ENCODE measurements at places on chromosomes 16 and 17.

- no peak for DNase-seq
Observed at GRCh38 chr17:18997650-18998196, 6.8 kb downstream of the FAM83G start.

DNA sequence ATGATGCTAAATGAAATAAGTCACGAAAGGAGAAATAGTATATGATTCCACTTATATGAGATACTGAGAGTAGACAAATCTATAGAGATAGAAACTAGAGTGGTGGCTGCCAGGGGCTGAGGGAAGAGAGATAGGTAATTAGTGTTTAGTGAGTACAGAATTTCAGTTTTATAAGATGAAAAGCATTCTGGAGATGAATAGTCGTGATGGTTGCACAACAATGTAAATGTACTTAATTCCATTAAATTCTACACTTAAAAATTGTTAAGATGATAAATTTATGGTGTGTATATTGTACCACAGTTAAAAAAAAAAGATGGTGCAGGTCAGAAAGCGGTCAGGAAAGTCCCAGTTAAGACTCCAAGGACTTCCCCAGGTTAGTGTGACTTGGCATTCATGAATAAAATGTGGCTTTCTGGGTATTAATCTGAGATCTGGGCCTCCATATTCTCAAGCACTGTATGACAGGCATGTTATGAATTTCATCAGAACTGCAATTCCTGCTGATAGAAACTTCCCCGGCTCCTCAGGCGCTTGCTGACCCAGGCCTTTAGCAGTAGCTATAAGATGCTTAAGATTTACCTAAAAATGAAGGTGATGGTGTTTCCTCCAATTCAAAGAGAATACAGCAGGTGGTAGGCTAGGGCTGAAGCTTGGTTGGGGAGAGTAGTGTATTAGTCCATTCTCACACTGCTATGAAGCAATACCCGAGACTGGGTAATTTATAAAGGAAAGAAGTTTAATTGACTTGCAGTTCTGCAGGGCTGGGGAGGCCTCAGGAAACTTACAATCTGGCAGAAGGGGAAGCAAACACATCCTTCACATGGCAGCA, 115.3 kb upstream of the SOX9 start:
- DNase-seq: no peak

GRCh38 chr17:19288453-19288852, 51.3 kb downstream of the EPN2 start:
- DNase-seq: no peak

- no peak for DNase-seq
Observed at GRCh38 chr16:53097190-53097589, 42.4 kb downstream of the CHD9 start.

- no peak for DNase-seq
Observed at GRCh38 chr17:67225316-67225715, 19.7 kb downstream of the HELZ start.

- no peak for DNase-seq
Observed at GRCh38 chr17:59899099-59899498, 6.2 kb downstream of the RPS6KB1 start.

DNA sequence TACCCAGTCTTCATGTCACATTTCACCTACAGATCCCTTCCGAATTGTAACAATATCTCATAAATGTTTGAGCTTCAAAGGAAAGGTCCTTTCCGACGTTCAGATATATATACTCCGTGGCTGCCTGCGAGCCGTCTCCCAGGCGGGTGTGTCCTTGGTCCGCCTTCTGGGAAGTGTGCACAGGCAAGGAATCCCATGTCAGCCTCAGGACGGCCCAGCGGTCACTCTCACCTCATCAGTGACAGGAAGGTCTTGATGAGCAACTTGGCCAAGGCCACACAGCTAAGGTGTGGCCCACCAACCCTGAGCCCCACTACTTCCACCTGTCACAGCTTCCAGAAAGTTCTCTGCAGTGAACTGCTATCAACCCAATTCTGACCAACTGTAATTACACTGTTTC, 4.3 kb downstream of the LMF1 start:
- DNase-seq: no peak

GRCh38 chr17:33689725-33690124, 396.6 kb upstream of the ASIC2 start:
- DNase-seq: no peak

DNA sequence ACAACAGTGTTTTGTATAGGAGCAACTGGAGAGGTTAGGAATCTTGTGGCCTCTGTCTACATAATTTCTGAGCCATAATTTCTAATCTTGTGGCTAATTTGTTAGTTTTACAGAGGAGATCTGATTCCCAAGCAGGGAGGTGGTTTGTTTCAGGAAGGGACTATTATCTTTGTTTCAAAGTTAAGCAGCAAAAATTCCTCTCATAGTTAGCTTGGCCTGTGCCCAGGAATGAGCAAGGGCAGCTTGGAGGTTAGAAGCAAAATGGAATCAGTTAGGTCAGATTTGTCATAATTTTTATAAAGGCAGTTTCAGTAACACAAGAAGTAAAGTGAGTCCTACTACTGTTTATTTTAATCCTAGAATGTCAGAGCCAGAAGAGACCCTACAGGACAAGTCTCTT, 2.0 kb upstream of the RDM1 start:
- no peak for DNase-seq

GRCh38 chr17:15930426-15930825, 14.5 kb upstream of the ADORA2B start:
- no peak for DNase-seq

DNA sequence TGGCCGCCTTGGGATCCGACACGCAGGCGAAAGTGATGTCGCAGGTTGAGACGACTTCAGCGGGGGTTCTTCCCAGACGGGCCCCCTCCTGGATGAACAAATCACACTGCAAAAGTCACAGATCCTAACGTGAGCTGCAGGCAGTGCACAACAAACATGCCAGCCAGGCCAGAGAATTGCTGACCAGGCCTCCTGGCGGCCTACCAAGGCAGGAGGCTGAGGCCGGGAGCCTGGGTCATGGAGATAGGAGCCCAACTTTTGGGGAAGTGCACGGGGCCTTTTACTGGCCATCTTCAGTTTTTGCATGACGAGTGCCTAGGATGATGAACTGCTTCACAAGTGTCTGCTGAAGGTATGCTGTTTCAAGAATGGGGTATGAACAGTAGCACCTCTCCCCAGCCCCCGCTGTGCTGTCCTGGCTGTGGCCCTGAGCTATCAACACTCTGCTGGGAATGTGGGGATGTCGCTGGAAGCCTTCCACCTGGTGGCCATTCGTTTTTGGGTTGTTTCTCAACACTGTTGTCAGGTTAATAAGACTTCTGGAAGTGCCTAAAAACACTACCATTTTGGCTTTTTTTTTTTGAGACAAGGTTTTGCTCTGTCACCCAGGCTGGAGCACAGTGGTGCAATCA, 12.2 kb upstream of the ROGDI start:
- no peak for DNase-seq

DNA sequence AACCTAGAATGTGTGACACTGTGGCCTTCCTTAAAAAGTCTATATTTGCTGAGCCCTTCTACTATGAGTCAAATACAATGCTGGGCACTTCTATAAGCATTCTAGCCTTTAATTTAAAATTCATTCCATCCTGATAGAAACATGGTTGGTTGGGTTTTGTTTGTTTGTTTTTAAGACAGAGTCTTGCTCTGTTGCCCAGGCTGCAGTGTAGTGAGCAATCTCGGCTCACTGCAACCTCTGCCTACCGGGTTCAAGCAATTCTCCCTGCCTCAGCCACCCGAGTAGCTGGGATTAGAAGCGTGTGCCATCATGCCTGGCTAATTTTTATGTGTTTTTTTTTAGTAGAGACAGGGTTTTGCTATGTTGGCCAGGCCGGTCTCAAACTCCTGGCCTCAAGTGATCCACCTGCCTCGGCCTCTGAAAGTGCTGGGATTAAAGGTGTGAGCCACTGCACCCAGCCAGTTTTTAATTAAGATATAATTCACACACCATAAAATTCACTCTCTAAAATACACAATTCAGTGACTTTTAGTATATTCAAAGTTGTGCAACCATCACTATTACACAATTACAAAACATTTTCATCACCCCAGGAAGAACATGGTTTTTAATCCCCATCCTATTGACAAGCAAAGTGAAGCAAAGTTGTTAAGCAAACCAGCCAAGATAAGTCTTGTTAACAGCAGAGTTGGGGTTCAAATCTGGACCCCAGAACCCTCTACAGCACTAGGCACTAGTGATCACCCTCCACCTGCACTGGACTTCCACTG, 42.8 kb downstream of the CMTM4 start:
- no peak for DNase-seq

DNA sequence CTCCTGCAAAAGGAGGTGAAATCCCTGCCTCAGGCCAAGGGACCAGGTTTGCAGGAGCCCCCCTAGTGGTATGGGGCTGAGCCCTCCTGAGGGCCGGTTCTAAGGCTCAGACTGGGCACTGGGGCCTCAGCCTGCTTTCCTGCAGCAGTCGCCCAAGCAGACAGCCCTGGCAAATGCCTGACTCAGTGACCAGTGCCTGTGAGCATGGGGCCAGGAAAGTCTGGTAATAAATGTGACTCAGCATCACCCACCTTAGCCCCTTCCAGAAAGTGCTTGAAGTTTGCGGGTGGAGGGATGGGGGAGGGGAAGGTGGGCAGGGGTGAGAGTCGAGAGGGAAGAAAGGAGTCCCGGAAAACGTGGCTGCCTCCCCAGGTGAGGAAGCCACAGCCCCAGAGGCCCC, 2.1 kb downstream of the MC1R start:
- DNase-seq: peak; percentile 43

- DNase-seq: no peak
Observed at GRCh38 chr17:68257934-68258333, 10.1 kb downstream of the AMZ2 start.

- no peak for DNase-seq
Observed at GRCh38 chr16:48008011-48008525, 147.7 kb downstream of the ABCC12 start.

GRCh38 chr17:57356153-57356718, 99.9 kb downstream of the MSI2 start:
- DNase-seq: no peak

- peak; percentile 77 for DNase-seq
Observed at GRCh38 chr16:56356276-56357240, 68.8 kb downstream of the AMFR start.

DNA sequence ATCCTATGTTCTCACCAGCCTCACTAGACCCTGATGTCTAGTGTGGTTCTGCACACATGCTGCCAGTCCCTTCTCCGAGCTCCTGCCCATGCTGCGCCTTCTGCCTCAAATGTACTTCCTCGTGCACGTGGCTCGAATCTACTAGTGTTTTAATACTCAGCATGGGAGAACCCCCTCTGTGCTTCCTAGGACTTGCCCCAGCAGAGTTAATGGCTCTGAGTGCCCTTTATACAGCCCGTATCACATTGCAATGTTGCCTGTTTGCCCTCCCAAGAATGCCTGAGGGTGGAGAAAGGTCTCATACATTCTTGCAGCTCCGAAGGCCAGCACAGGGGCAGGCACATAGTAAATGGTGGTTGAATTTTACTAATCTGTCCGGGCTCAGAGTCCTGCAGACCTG, 190.8 kb upstream of the NLRP1 start:
- DNase-seq: no peak

- DNase-seq: no peak
Observed at GRCh38 chr17:75386430-75386829, 19.0 kb downstream of the GRB2 start.

GRCh38 chr16:55530316-55530856, 21.5 kb downstream of the LPCAT2 start:
- no peak for DNase-seq

DNA sequence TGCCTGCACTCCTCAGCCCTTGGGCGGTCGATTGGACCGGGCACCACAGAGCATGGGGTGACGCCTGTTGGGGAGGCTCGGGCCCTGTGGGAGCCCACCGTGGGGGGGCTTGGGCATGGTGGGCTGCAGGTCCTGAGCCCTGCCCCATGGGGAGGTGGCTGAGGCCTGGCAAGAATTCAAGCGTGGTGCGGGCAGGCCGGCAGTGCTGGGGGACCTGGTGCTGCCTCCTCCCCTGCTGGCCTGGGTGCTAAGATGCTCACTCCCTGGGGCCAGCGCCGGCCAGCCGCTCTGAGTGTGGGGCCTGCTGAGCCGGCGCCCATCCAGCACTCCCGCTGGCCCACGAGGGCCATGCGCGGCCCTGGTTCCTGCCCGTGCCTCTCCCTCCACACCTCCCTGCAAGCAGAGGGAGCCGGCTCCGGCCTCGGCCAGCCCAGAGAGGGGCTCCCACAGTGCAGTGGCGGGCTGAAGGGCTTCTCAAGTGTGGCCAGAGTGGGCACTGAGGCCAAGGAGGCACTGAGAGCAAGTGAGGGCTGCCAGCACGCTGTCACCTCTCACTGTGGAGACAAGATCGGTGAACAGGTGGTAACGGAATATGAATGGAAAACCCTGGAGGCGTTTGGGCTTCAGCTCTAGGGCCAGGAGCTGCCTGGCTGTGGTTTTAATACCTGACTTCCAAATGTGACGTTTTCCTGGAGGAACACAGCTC, 28.5 kb downstream of the ST6GALNAC1 start:
- DNase-seq: no peak

DNA sequence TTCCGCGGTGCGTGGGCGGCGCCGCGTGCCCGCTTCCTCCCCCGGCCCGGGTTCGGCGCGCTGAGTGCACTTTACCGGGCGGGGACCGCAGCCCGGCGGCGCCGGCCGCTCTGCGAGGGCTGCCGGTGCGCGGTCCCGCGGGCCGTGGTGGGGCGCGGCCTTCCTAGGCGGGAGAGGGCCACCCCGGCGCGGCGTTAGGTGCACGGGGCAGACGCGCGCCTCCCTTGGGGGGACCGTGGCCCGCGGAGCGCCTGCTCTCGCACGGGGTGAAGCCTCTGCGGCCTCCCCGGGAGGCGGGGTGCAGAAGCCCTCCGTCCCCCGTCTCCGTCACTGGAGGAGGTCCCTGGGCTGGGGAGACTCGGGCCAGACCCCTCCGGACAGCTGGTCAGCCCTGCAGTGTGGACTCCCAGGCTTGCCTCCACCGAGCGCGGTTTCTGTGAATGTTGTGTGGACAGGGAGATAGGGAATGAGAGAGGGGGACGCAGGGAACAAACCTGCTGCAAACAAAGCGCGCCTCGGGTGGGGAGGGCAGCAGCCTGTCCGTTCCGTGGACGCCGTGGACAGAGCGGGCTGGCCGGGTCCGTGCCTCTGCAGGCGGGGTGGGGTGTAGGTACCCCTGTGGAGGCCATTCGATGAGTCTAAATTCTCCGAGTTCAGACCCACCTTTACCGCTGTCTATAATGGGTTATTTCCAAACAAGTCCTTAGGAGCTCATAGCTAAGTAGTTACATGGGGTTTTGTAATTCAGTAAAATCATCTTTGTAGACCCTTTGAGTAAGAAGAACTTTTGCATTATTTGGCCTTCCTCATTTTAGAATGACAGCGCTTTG, 721 bp downstream of the TBCD start:
- DNase-seq: no peak

DNA sequence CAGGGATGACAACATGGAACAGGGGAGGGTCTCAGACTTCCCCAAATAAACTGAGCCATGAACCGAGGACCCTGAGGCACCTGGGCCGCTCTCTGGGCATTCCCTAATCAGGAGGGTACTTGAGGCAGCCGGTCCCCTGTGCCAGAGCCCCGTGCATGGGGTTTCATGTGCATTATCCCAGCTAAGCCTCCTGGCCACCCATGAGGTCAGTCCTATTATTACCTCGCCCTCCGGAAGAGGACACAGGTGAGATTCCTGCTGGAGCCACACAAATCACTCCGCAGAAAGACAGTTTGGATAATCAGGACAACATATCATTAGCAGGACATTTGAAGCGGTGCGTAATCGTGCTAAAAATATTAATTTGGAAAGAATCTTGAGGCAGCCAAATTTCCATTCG, 274.0 kb downstream of the PARN start:
- DNase-seq: no peak

GRCh38 chr16:76518781-76519180, 241.6 kb downstream of the CNTNAP4 start:
- no peak for DNase-seq
